ENCODE measurements at places on chromosomes 7 and 10.

DNA sequence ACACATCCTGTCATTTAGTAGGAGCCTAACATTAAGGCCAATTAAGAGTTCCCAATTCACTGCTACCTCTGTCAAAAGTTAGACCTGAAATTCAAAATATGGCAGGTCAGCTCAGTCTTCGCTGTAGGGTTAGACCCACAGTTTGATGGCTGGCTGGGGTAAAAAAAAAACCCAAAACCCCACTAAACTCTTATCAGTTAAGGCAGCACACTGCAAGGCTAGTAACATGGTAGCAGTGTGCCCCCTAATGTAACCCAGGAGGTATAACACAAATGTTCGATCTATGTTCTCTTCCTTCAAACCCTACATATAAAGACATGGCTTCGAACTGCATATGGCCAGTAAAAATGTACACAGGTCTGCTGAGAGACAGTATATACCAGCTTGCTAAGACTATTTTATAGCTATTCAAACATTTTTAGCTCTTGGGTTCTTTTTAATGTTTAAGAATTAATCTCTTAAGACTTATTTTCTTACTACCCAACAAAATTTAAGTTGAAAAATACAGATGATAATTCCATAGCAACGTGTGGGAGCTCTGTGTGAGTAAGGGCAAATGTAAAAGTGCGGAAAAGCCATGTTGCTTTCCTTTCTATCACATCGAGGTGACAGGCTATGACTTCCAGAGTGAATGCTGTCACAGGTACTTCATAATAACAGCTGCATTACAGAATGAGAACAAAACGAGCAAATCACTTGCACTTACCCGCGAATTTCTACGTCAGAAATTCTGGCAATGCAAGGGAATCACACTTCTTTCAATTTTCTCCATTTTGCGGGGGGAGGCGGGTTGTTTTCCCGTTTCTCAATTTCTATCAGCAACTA lies 168.4 kb upstream of the IMMP2L start:
- no peak for DNase-seq

GRCh38 chr10:7243873-7244272 lies 167.0 kb downstream of the SFMBT2 start:
- no peak for DNase-seq

GRCh38 chr7:84565345-84566074 lies 370.9 kb upstream of the SEMA3A start:
- no peak for DNase-seq

DNA sequence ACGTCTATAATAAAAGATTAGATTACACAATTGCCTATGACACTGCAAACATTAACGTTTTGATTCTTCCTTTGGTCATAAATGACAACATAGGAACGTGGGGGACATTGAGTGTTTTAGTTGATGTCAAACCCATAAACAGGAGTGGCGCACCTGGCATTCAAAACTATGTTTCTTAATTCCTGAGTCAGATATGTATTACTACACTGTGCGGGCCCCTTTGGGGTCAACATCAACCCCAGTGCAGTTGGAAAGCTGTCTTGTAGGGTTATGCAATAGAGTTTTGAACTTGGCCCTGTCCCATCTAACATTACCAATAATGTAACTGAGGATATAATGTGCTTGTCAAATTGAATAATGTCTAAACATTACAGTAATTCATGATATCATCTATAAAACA lies 156.5 kb downstream of the CSTF2T start:
- DNase-seq: no peak

DNA sequence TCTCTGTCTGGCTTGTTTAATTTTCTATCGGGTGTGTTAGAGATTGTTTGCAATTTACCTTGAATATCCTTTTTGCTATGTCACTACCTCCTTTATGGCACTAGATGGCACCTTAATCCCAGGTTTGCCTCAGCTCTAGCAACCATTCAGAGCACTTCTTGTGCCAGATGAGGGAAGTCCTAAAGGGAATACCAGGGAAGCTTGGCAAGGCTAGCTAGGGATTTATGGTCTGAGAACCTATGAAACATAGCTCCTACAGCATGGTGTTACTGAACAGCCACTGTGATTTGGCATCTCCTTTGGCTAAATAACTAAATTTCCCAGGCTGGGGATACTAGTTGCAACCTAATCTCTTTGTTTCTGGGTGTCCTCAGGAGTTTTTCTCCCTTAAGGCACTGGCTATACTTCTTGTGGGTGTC lies 69.0 kb upstream of the VOPP1 start:
- DNase-seq: peak; percentile 23

DNA sequence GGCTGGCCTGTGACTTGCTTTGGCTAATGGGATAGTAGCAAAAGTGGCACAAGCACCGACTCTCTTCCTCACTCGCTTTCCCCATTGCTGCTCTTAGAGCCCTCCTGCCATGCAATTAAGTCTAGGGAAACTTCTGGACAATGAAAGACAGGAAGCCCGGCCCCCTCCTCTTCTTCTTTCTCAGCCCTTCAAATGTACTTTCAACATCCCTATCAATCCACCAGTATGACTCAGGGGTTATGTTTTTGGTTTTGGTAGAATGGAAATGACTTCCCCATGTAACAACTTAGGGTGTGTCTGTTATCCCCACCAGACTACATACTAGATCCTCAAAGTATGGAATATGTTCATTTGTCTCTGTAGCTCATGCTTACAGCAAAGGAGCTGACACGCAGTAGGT lies 139.0 kb upstream of the GDF10 start:
- no peak for DNase-seq

GRCh38 chr10:70535001-70535400 lies 56.4 kb downstream of the PALD1 start:
- DNase-seq: no peak

DNA sequence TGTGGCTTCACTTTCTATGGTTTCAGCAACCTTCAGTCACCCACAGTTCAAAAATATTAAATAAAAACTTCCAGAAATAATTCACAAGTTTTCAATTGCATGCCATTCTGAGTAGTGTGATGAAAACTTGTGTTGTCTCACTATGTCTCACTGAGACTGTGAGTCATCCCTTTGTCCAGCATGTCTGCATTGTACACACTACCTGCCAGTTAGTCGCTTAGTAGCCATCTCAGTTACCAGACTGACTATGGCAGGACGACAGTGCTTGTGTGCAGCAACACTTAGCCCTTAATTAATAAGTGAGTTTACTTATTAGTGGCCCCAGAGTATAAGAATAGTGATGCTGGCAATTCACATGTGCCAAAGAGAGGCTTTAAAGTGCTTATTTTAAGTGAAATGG lies 22.5 kb downstream of the CCDC186 start:
- DNase-seq: peak; percentile 22

DNA sequence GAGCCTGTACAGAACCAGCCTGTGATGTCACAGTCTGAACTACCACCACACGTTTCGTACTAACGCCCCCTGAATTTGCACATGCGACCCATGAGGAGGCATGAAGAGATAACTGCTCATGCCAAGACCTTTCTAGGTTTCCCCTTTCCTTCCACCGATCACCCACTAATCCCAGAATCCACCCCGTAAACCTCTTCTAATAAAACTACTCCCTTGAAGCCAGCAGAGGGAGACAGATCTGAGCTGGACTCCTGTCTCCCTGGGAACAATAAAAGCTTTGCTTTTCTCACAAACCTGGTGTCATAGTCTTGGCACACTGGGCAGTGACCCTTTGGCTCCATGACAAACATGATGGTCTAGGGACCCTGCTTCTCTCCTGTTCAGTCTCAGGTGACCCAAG lies 144.5 kb downstream of the FRMD4A start:
- no peak for DNase-seq

GRCh38 chr7:106418094-106418493 lies 133.3 kb upstream of the NAMPT start:
- DNase-seq: no peak

DNA sequence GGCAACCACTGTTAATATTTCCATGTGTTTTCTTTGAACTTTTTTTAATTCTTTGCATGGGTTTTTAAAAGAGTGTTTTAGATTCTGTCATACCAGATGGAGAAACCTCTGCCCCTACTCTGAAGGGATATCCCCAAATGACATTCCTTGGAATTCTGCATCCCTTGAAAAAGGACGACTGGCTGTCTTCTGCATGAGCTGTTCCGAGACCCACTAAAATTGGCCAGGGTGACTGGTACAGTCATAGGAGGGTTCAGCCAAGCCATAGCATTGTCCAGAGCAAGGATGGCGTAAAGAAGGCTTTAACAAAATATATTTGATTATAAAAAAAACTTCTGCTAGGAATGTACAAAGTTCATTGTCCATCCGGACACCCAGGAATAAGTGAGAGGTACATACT lies 952.9 kb downstream of the NRG3 start:
- no peak for DNase-seq

DNA sequence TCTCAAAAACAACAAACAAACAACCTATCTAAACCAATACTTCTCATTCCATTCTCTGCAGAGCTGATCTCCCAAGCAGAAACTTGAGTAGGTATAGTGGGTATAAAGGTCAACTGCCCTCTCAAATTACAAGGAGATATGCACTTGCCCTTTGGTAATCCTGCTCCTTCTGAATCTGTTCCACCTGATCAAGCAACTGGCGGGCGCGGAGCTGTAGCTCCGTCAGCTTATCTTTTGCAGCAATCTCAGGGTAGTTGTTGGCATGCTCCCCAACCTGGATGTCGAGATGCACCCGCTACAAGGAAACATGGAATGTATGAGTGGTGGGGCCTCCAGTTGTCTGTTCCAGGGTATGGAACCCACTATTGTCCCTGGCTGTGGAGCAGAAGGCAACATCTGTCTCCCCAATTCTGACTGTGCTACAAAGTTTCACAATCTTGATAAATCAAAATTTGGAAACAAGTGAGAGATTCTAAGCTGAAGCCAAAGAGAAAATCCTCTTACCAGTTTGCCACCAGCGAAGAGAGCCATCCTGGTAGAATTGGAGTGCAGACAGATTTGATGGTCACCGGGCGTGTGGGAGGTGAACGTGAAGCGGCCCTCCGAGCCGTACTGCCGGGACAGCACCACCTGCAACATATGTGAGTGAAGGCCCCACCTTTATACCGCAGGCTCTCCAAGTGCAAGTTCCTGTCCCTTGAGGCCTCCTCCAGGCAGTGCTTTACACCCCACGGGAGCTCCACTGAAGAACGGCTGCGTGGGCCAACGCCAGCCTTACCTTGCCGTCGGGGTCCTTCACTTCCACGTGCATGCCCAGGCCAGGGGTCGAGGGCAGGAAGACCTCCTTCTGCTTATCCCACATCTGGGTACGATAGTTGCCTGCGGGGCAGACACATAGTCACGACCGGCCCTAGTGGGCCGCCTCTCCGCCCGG lies 819 bp downstream of the TMED4 start:
- no peak for DNase-seq

- no peak for DNase-seq
Measured at GRCh38 chr10:29959586-29959985, 99.8 kb downstream of the JCAD start.

GRCh38 chr10:122530177-122530576 lies 30.4 kb upstream of the DMBT1 start:
- DNase-seq: no peak

- DNase-seq: no peak
Measured at GRCh38 chr7:137757146-137757925, 89.4 kb downstream of the DGKI start.

DNA sequence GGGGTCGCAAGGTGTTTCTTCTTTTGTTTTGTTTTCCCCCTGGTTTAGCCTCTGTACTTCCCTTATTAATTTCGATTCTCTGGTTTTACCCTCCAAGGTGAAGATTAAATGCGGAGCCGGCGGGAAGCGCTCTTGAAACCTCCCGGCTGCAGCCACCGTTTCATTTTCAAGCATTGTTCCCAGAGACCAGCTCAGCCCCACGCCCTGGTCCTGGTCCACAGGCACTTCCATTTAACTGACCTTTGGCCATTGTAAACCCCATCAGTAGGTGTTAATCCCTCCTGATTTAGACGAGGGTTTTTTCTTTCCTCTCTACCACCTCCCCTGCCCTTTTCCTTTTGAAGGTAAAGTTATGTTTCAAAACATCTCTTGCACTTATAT lies 39.2 kb upstream of the ENO4 start:
- no peak for DNase-seq

DNA sequence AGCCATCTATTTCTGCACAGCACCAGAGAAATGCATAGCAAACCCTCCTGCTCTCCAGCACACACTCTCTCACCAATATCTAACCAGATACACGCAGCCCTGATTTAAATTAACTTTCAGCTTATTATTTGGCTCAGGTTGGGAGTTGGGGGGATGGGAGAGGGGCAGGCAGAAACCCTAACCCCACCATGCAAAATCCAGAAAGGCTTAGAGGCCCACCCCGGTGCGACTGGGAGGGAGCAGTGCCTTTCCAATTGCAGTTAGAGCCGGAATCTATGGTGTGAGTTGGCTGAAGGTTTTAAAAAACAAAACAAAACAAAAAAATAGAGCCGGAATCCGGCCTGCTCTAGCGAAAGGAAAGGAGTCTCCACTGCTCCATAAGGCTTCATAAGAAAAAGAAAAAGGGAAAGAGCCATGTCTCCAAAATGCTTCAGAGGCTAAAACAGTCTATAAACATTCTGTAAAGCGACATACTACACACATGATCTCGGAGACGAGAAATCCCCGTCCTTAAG lies 2.9 kb downstream of the IGF2BP3 start:
- DNase-seq: no peak

DNA sequence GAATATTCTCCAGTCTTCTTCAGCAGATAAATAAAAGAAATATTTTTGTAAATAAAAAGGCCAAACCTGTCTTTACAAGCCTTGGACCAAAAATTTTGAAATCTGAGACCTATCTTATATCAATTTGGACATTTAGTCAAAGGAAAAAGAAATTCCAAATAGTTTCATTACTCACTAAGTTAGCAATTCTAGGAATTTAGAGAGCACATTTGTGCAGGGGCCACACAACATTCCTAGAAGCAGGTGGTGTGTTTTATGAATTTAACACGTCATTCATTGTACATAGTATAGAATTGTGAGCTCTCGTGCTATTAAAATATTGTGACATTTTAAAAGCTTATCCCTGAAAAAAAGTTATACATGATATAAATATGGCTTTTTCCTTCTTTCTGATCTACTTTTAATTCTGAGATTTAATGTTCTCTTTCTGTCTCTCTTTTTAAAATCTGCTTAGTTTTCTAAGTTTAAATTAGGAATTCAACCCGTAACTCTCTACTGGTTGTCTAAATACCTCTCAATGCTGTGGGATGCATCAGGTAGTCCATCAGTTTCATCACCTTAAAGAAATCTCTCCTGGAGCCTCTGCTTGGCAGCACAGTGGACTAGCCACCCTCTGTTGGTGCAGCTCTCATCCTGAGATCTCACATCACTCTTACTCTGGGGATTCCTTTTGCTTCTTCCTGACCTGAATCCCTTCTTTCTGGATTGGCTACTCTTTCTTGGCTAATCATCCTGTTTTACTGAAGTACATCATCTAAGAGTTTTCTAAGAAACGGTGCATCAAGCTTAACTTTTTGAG lies 124.5 kb downstream of the SEMA3E start:
- DNase-seq: no peak
